ENCODE measurements at places on chromosomes 4 and X.

DNA sequence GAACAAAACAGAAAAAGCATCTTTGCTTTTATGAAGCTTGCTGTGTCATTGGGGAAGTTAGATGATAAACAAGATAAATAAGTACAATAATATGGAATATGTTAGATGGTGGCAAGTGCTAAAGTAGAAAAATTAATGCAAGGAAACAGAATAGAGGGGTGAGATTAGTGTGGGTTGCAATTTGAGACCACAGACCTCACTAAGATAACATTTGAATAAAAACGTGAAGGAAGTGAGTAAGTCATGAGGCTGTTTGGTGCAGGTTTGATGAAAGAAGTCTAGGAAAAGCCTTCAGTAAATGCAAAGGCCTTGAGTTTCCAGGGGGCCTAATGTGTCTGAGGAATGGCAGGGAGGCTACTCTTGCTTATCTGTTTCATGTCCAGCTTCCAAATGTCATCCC lies 102.5 kb downstream of the CFAP299 start:
- DNase-seq, result no peak

DNA sequence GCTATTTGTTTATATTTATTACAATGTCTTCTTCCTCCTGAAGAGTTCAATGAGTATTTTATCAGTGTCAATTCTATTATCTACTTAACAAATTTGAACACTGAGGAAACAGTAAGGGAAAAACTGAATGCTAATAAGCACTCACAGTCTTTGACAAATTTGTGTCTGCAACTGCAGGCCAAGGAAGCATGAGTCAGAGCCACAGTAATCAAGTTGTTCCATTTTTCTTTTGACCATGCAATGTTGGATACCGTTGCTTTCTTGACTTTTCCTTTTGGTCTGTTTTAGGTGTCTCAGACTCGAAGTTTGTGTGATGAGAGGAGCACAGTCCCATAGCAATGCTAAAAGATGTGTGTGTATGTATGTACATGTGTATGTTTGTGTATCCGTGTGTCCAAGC lies 359.6 kb downstream of the IL1RAPL1 start:
- DNase-seq, result no peak

DNA sequence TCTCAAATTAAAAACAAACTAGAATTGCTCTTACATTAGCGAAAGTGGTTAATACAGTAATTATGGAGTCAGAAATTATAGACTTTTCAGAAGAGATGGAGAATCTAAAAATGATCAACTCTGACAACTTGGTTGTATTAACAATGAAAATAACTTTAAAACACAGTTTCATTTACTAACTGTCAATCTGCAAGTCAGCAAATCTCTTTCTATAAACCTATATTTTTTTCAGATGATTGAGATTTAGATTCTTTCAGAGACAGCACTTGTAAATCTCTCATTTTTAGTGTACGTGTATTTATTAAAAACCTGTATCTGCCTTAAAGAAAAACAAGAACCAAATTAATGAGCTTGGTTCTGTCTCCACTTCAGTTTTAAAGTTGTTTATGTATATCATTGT lies 311.4 kb downstream of the EPHA5 start:
- no peak for DNase-seq

DNA sequence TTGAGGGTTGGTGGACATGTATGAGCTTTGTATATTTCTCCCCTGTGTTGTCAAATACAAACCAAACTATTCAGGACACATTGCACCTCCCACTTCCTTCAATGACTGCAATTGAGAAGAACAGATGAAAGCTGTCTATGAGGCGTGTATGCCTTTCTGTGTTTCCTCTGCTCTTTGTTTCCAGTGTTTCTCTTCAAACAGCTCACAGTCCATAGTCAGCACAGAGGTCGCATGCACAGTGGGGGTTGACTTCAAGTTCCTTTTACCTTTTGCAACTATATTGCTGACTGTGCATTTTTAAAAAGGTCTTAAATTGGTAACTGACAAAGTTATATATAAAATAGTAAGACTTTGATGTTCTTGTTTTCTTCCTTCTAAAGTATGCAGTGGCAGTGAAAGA lies 957.8 kb downstream of the C4orf33 start:
- no peak for DNase-seq

- no peak for DNase-seq
These were observed 125.3 kb downstream of the UBE2K start for GRCh38 chr4:39823191-39823590.

DNA sequence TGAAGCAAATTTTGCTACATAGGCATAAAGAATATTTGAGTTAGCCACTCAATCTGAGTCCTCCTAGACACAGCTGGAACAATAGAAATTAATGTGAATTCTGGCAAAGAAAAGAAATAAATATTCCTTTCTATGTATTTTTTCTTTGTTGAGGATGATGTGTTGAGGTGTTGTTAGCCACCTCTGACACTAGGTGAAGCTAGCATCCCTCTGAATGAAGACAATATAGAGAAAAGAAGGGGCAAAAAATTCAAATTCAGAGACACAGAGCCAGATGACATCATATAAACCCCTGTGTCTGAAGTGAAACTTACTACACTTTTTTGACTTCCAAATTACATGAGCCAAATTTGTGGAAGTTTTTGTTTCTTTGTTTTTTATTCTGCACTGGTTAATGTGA lies 34.6 kb upstream of the TMPRSS11D start:
- DNase-seq, result no peak

GRCh38 chrX:118423558-118423957 lies 72.1 kb upstream of the DOCK11 start:
- DNase-seq, result no peak

- DNase-seq, result no peak
These were observed 148.7 kb upstream of the TBC1D9 start for GRCh38 chr4:140904904-140905303.

DNA sequence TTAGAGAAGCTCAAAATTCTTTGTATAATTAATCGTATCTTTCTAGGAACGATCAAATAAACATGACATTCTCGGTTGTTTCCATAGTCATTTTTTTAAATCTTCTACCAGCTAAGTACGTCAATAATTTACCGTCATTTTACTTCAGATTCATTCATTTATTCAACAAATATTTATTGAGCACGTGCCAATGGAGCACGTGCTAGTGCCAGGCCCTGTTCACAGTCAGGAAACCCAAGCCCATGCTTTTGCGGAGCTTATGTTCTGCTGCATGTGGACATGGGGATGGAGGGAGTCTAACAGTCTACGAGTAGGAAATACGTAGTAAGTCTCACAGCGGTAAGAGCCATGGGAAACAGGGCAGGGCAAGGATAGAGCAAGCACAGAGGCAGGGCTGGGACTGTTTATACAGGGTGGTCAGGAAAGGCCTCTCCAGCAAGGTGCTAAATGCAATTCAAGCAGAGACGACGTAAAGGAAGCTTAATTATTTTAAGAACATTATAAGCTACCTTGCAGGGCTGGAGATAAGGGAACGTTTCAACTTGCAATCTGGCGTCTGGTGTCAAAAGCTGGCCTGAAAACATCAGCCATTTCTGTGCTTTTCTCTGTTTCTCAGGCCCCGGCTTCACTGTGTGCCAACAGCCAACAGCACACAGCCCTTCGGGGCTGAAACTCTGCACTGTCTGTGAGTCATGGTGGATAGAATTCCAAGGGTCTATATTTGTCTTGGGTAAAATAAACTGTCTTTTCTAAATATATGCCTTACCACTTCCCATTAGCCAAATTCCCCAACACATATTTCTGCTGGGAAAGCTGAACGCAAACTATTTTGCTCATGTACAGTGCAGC lies 517.1 kb upstream of the ZFP42 start:
- no peak for DNase-seq

GRCh38 chr4:169070895-169071218 lies 60.8 kb upstream of the CBR4 start:
- DNase-seq, result no peak
